Stimulated activated CD4-positive, alpha-beta T cell treated with anti-CD3 and anti-CD28 coated beads, Interleukin-1b, Interleukin-23, amount 100 ng/mL, for 1 hour (primary cell): ENCODE measurements at places on chromosomes 16 and 17.

- no peak for DNase-seq
Observed at GRCh38 chr16:81095653-81095952, 592 bp downstream of the GCSH start.

GRCh38 chr16:26177438-26177837, 485.7 kb downstream of the HS3ST4 start:
- DNase-seq, result no peak

GRCh38 chr16:30380803-30381208, 1.6 kb downstream of the SEPTIN1 start:
- no peak for DNase-seq

DNA sequence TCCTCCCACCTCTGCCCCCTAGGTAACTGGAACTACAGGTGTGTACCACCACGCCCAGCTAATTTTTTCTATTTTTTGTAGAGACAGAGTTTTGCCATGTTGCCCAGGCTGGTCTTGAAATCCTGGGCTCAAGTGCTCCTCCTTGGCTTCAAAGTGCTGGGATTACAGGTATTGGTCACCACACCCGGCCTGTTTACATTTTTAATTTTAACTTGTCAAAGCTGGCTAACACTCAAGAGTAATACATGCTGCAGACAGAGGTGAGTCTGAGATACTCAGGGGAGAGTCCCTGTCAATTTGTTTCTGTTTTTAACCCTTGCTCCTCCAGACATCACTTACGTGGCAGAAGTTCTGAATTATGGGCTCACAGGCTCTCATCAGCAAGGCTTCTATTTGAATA, 50.7 kb upstream of the CLEC18B start:
- DNase-seq, result no peak
